Peyer's patch (tissue), 4 donors: ENCODE measurements at places on chromosomes 2 and 18. TPM values are rescaled to one million over a fixed set of nuclear protein-coding genes. Genes with fewer than 3 reads are reported as not detected.

INO80B gene
- total RNA-seq, result 5.4 TPM

SCG2 gene
- total RNA-seq, result 5.1 TPM

COBLL1 gene
- 59.4 TPM for total RNA-seq

MERTK gene
- 56.9 TPM for total RNA-seq

TMEFF2 gene
- total RNA-seq, result 0.35 TPM

UGT1A7 gene
- total RNA-seq, result 8.3 TPM

SLC5A7 gene
- 0.13 TPM for total RNA-seq

TTN gene
- total RNA-seq, result 104 TPM

NFATC1 gene
- total RNA-seq, result 41.3 TPM

SNORC gene
- 9.7 TPM for total RNA-seq

TMEM247 gene
- total RNA-seq, result not detected

GRCh38 chr2:109380502-109381326 is 233.1 kb downstream of the SEPTIN10 start:
- H3K4me3 ChIP-seq, result no peak overlapping the region
- H3K27ac ChIP-seq, result no peak overlapping the region
- H3K4me1 ChIP-seq, result peaks cover 8% of the 10 kb centered on the region
- no peaks in the 10 kb centered on the region for H3K36me3 ChIP-seq
- H3K27me3 ChIP-seq, result no peaks in the 10 kb centered on the region

GRCh38 chr2:112679484-112679883 is 33.7 kb downstream of the SLC20A1 start:
- H3K27ac ChIP-seq, result no peak overlapping the region
- no peaks in the 10 kb centered on the region for H3K27me3 ChIP-seq
- DNase-seq, result no peak
- H3K4me3 ChIP-seq, result no peak overlapping the region

- no peak for DNase-seq
- no peaks in the 10 kb centered on the region for H3K27me3 ChIP-seq
- no peaks in the 10 kb centered on the region for H3K36me3 ChIP-seq
- no peak overlapping the region for H3K4me3 ChIP-seq
Measured at GRCh38 chr2:51145761-51146160, 113.8 kb upstream of the NRXN1 start.

GRCh38 chr18:12820506-12820905 is 63.5 kb downstream of the PTPN2 start:
- no peak overlapping the region for H3K4me3 ChIP-seq
- DNase-seq, result no peak
- no peaks in the 10 kb centered on the region for H3K27me3 ChIP-seq
- H3K4me1 ChIP-seq, result no peaks in the 10 kb centered on the region
- H3K27ac ChIP-seq, result no peak overlapping the region

DNA sequence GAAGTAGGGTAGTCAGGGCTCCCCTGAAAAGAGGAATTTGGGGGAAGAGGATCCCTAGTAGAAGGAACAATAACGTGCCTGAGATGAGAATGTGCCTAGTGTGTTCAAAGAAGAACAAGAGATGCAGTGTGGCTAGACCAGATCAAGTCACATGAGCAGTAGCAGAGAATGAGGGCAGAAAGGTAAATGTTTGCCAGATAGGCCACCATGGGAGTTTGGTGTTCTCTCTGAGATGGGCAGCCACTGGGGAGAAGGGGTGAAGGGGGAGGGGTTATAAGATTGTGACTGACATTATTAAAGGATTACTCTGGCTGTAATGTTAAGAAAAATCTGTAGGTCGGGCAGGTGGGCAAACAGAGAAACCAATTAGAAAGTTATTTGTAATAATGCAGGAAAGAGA is 166.0 kb downstream of the LCLAT1 start:
- no peaks in the 10 kb centered on the region for H3K27me3 ChIP-seq
- no peak overlapping the region for H3K4me3 ChIP-seq
- no peaks in the 10 kb centered on the region for H3K4me1 ChIP-seq
- no peak for DNase-seq
- H3K27ac ChIP-seq, result no peak overlapping the region

DNA sequence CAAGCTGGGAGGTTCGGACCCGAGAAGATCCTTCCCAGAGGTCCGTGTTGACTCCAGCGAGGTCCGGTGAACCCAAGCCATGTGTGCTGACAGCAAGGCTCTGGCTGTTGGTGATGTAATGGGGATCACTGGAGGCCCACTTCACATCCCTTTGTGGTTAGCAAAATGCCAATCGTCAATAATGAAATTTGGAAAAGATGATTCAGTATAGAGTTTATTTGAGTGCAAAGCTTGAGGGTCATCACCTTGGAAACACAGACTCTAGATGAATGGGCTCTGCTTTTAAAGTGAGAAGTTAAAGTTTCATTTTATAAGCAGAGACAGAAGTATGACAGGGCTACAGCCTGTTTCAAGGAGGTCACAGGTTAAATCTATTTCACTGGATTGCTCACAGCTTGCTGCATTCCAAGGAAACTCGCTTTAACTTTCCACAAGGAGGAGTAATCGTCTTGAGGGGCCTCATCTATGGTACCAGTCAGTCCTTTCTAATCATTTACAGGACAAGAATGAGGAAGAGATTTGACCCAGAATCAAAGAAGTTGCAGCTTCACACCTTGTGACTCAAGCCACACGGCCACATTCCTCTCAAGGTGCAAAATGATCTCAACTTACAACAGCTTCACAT is 140.5 kb downstream of the TPO start:
- H3K4me3 ChIP-seq, result no peak overlapping the region
- no peaks in the 10 kb centered on the region for H3K4me1 ChIP-seq
- no peaks in the 10 kb centered on the region for H3K27me3 ChIP-seq
- no peaks in the 10 kb centered on the region for H3K36me3 ChIP-seq
- peak; percentile 28 for DNase-seq
- H3K27ac ChIP-seq, result no peak overlapping the region

DNA sequence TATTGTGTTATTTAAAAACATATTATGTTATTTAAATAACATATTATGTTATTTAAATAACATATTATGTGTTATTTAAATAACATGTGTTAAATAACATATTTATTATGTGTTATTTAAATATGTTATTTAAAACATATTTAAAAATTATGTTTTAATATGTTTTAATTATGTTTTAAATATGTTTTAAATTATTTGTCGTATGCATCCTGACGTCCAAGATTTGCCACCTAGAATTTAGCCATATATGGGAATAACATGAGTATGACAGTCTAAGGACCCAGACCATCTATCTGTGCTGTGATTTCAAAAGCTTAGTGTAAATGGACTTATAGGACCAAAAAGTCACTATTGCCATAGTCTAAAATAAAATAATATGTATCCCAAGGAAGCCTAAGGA is 484.3 kb upstream of the KLHL29 start:
- no peak overlapping the region for H3K27ac ChIP-seq
- H3K36me3 ChIP-seq, result no peaks in the 10 kb centered on the region
- H3K27me3 ChIP-seq, result no peaks in the 10 kb centered on the region
- no peak for DNase-seq
- H3K4me3 ChIP-seq, result no peak overlapping the region

DNA sequence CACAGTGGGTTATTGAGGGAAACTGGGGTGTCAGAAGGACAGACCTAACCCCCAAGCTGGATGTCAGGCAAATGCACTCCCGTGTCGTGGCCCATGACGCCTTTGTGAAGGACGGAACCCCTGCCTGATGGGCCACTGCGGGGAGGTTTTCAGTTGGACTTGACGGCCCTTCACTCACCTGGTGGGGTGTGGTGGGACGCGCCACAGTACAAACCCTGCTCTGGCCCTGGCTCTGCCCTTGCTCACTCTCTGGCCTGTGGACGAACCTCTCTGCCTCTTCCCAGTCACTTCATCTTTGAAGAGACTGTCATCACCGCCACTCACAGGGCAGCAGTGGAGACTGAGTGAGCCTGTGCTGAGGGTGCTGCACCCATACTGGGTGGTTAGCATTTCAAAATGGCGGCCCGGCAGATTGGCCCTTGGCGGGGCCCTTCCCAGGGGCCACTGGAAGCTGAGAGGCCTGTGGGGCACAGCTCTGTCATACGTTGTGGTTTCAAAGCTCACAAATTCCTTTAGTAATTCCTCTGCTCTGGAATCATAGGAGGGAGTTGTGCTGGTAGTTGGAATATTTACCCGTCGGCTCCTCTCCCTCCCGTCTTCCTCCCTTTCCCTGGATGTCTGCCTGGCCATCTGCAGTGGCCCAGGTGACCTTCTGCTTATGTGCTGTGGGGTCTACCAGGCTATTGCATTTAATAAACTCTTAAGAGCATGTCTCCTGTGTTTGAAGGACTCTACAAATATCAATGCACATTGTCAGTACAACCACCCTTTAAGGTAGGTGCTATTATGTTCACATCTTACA is 200.6 kb downstream of the CTIF start:
- H3K27me3 ChIP-seq, result no peaks in the 10 kb centered on the region
- H3K27ac ChIP-seq, result no peak overlapping the region
- H3K4me1 ChIP-seq, result no peaks in the 10 kb centered on the region
- no peak overlapping the region for H3K4me3 ChIP-seq
- no peaks in the 10 kb centered on the region for H3K36me3 ChIP-seq

DNA sequence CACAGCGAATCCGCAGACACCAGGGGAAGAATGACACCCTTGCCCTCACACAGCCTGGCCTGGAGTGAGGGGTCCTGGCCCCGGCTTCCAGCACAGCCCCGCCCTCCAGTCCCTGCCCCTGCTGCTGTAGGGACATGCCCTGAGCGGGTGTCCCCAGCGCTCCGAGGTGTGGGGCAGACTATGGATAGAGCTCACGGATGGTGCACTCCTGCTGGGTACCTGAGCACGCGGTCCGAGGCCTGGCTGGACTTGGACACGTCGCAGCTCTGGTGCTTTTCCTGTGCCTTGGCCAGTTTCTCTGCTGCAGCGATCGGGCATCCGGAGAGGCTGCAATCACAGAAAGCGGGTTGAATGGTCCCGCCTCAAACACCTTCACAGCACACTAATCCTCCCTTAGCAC is 165.7 kb upstream of the PXDN start:
- no peak overlapping the region for H3K4me3 ChIP-seq
- no peak overlapping the region for H3K27ac ChIP-seq
- H3K27me3 ChIP-seq, result no peaks in the 10 kb centered on the region

- no peak overlapping the region for H3K27ac ChIP-seq
Measured at GRCh38 chr18:76484749-76485387, 10.2 kb downstream of the ZNF516 start.

- no peak overlapping the region for H3K4me3 ChIP-seq
- no peak overlapping the region for H3K27ac ChIP-seq
- no peaks in the 10 kb centered on the region for H3K27me3 ChIP-seq
- H3K36me3 ChIP-seq, result no peaks in the 10 kb centered on the region
- DNase-seq, result no peak
Measured at GRCh38 chr18:6871566-6871965, 142.1 kb downstream of the ARHGAP28 start.

GRCh38 chr2:40488927-40489677 is 37.2 kb upstream of the SLC8A1 start:
- no peak overlapping the region for H3K27ac ChIP-seq
- H3K27me3 ChIP-seq, result no peaks in the 10 kb centered on the region
- H3K4me3 ChIP-seq, result no peak overlapping the region

DNA sequence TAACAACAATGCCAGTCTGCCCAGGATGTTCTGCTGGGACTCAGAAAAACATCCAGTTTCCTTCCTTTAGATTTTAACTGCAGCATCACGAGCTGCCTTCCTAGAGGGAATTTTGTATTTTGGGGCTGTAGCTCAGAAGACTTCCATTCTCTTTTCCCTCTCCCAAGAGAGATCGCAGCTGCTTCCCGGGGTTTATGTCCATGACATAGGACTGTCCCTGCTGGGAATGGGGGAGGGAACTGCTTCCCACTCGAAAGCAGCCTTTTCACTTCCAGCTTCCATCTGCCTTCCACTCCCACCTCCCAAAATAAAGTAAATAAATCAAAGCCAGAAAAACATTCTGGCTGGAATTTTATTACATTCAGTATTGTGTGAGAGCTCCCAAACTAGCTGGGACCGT is 52.4 kb downstream of the LIMS1 start:
- peaks cover 18% of the 10 kb centered on the region for H3K4me1 ChIP-seq
- H3K36me3 ChIP-seq, result no peaks in the 10 kb centered on the region
- H3K27me3 ChIP-seq, result no peaks in the 10 kb centered on the region

DNA sequence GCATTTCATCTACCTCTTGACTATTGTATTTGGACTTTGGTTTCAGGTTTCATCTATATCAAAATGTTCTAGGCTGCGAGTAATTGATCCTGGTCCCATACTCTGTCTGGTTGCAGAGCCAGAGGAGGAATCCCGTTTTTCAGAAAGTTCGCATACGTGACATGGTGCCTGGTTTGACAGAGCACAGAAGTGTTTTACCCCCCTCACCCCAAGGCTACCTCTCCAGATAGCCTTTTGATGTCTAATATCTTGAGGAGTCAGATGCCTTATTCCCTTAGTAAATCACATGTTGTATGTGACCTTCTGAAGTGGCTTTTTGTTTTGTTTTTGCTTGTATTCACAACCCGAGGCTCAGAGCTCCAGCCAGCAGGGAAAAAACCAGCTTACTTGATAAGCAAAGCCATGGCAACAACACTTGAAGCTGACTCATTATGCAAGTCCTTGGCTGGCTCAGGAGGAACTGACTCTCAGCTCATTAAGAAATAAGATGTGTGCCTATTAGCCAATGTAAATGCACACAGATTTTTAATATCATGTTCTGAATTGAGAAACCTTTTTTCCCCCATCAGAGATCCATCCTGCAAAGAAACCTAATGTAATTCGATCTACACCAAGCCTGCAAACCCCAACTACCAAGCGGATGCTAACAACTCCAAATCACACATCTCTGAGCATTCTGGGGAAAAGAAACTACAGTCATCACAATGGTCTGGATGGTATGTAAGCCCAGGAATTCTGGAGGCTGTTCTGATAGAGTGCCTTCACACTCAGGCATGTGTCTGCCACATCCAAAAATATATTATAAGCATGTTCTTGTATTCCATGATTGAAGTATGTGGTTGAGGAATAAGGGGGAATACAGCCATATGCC is 41.4 kb downstream of the OXER1 start:
- no peaks in the 10 kb centered on the region for H3K27me3 ChIP-seq
- peaks cover 2% of the 10 kb centered on the region for H3K4me1 ChIP-seq
- H3K36me3 ChIP-seq, result no peaks in the 10 kb centered on the region
- H3K27ac ChIP-seq, result no peak overlapping the region

GRCh38 chr2:54206596-54206995 is 49.4 kb downstream of the TSPYL6 start:
- no peaks in the 10 kb centered on the region for H3K4me1 ChIP-seq
- DNase-seq, result no peak
- H3K27me3 ChIP-seq, result no peaks in the 10 kb centered on the region
- no peak overlapping the region for H3K4me3 ChIP-seq

DNA sequence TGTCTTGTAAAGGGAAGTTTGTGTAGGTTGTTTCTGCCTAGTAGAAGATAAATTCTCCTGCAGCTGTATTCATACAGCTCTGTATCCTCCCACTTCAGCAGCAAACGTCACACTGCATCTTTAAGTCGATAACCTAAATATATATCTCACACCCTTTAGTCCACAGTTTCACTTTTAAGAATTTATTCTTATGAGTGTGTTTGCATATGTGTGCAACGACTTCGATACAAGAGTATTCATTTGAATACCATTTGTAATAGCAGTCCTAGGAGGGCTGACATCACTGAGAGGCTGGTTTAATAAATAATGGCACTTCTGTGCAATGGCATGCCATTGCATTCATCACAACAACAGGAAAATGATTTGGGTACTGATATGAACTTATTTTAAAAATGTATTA is 63.8 kb upstream of the MSH6 start:
- H3K36me3 ChIP-seq, result no peaks in the 10 kb centered on the region
- H3K27ac ChIP-seq, result no peak overlapping the region
- DNase-seq, result no peak
- H3K4me3 ChIP-seq, result no peak overlapping the region
- no peaks in the 10 kb centered on the region for H3K4me1 ChIP-seq
- H3K27me3 ChIP-seq, result no peaks in the 10 kb centered on the region
